ENCODE measurements at places on chromosomes 7 and 10.

- DNase-seq, result no peak
Observed at GRCh38 chr10:127776816-127777215, 39.8 kb downstream of the FOXI2 start.

DNA sequence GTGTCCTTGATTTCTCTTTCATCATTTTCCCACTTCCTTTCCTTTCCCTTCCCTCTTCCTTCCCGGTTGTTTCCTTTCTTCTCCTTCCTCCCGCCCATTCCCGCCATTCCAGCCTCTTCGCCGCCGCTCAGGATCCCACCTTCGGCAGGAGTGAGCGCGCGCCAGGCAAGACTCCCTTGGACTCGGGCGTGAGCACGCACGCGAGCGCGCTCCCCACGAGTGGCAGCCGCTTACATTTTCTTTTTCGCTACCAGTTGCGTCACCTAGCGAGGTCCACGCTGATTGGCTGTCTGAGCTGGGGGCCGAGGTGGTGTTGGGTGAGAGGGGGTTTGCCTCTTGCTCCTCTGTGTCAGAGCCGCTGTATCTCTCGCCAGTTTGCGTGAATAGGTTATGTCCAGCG, 11.8 kb downstream of the ZAN start:
- peak; percentile 61 for DNase-seq

GRCh38 chr10:48231699-48232315, 42.7 kb downstream of the FRMPD2 start:
- no peak for DNase-seq

DNA sequence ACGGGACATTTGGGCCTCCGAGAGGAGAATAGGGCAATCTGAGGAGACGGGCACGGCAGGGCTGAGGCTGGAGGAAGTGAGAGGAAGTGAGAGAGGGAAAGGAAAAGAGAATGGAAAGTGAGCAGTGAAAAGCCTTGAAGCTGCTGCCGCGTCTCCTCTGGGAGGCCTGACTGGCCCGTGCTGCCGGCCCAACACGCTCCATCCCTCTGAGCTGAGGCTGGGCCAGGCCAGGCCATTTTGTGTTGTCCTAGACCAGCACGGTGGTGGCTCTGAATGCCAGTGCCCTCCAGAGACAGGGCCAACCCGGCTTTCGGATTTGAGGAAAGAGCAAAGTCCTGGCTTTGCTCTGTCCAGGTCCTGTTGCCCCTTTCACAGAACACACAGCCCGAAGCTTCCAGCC, 361.1 kb upstream of the SHH start:
- no peak for DNase-seq

- DNase-seq, result no peak
Observed at GRCh38 chr10:3801558-3802192, 16.7 kb upstream of the KLF6 start.

DNA sequence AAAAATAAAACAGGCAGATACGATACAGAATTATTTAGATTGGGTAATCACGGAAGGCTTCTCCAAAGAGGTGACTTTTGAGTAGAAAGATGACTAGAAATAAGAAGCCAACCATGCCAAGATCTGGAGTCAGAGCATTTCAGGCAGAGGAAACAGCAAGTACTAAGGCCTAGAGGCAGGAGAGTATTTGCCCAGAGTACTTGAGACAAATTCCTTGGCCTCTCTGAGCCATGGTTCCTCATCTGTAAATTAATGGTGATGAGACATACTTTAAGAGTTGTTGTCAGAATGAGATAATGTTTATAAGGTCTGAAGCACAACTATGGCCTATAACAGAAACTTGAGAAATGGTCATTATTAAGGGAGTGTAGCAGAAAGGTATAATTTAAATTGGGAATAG, 15.8 kb upstream of the GPR37 start:
- DNase-seq, result no peak

- no peak for DNase-seq
Observed at GRCh38 chr10:113982769-113983168, 60.9 kb upstream of the ADRB1 start.

DNA sequence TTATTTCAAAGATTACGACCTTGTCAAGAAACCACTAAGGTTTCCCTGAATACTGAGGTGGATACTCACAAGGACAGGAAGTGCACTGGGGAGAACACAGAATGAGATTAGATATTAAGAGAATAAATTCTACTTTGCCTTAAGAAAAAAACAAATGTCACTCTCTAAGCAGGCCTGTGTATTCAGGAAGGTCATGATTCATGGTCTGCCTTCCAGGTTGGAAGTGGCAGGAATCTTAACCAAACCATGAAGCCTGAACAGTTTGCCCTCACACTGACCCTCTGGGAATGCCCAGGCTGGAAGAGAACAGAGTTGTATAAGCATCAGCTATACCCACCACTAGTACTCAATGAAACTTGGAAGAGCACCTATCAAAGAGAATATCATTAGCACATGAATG, 227.6 kb downstream of the DGKI start:
- DNase-seq, result no peak

- no peak for DNase-seq
Observed at GRCh38 chr7:116610210-116610609, 61.8 kb upstream of the MET start.

DNA sequence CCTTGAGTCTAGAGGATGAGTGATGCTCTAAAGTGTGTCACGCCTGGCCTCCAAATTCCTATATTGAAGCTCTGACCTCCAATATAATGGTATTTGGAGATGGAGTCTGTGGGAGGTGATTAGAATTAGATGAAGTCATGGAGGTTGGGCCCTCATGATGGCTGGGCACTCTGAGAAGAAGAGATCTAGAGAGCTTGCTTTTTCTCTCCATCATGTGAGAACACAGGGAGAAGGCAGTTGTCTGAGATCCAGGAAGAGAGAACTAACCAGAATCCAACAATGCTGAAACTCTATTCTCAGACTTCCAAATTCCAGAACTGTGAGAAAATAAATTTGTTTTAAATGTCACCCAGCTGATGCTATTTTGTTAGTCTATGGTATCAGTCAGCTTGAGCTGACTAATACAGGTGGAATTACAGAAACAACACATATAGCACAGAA, 15.1 kb downstream of the RNF216 start:
- DNase-seq, result no peak

GRCh38 chr10:10951675-10952074, 66.0 kb upstream of the CELF2 start:
- no peak for DNase-seq
